Left ventricle myocardium inferior (tissue), 1 donor: ENCODE measurements at places on chromosomes 5 and 9.
A peak's percentile ranks its signal among the peaks of the same experiment; 100 is the strongest.

DNA sequence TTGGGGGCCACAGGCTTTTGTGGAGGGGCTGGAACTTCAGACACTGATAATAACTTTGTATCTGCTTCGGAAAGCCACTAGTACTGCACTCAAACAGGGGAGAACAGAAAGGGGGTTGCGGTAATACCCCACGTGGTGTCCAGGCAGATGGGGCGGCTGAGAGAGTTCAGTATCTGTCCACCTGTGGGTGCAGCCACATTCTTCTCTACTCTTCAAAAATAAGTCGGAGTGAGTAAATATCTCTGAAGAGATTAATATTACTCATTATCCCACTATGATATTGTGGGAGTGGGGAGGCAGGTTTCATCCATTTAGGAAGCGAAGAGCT, 102.1 kb upstream of the SSBP2 start:
- no peaks in the 10 kb centered on the region for H3K36me3 ChIP-seq
- peak overlapping the region; percentile 99 for H3K27ac ChIP-seq
- H3K4me1 ChIP-seq = peaks cover 89% of the 10 kb centered on the region
- no peaks in the 10 kb centered on the region for H3K27me3 ChIP-seq

DNA sequence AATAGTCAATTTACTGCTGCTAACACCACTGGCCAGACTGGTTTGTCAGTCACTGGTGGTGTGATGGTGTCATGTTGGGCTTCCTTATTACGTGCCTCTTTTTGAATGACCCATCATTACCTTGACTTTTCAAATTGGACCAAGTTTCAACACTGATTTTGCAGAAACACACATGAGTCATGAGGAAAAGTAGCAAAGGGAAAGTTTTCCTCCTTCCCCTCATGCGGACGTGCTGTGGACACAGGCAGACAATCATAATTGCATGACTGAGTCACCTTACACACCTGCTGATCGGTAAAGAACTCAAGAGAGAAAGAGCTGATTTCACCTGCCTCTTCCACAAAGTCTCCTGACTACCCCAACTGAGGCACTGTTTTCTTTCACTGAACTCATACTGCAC, 324.5 kb downstream of the ARRDC3 start:
- no peaks in the 10 kb centered on the region for H3K36me3 ChIP-seq
- H3K4me3 ChIP-seq = no peak overlapping the region
- H3K27ac ChIP-seq = no peak overlapping the region

DNA sequence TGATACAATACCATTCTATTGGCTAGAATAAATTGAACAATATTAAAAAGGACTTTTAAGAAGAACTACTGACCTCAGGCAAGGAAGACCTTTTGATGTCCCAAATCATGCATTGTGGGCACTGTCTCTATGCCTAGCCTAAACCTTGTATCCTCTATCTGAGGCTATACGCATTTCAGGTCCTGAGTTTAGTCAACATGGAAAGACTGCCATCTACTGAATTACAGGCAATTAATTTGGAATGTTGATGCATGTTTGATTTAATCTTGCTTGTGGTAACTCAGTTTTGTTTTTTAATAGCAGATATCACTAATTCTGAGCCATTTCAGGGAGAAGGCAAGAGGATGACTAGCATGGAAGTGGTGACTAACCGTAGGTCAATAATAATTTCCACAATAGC, 585.3 kb upstream of the CCNG1 start:
- no peak overlapping the region for H3K4me3 ChIP-seq
- H3K27ac ChIP-seq = no peak overlapping the region
- H3K36me3 ChIP-seq = no peaks in the 10 kb centered on the region
- no peaks in the 10 kb centered on the region for H3K27me3 ChIP-seq
- DNase-seq = no peak

- no peak overlapping the region for H3K4me3 ChIP-seq
- no peaks in the 10 kb centered on the region for H3K36me3 ChIP-seq
- no peaks in the 10 kb centered on the region for H3K27me3 ChIP-seq
- peaks cover 7% of the 10 kb centered on the region for H3K4me1 ChIP-seq
Observed at GRCh38 chr5:40416098-40416497, 263.6 kb upstream of the PTGER4 start.

GRCh38 chr9:107759823-107760166, 270.2 kb upstream of the KLF4 start:
- peak overlapping the region; percentile 73 for H3K27ac ChIP-seq
- no peaks in the 10 kb centered on the region for H3K36me3 ChIP-seq
- H3K27me3 ChIP-seq = no peaks in the 10 kb centered on the region
- no peak overlapping the region for H3K4me3 ChIP-seq

DNA sequence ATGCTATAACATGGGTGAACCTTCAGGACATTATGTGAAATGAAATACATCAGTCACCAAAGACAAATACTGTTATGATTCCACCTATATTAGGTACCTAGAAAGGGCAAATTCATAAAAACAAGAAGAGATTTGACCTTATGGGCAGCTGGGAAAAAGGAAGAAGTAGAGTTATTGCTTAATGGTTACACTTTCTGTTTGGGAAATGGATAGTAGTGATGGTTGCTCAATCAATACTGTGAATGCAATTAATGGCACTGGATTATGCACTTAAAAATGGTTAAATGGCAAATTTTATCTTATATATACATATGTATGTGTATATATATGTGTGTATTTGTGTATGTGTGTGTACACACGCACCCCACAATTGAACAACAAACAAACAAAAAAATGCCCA, 15.2 kb downstream of the FKBP15 start:
- H3K27me3 ChIP-seq = no peaks in the 10 kb centered on the region
- H3K4me1 ChIP-seq = peaks cover 9% of the 10 kb centered on the region

- no peak overlapping the region for H3K27ac ChIP-seq
- H3K4me3 ChIP-seq = no peak overlapping the region
- peaks cover 60% of the 10 kb centered on the region for H3K4me1 ChIP-seq
- no peak for DNase-seq
- H3K27me3 ChIP-seq = no peaks in the 10 kb centered on the region
Observed at GRCh38 chr5:10586008-10586407, 22.1 kb downstream of the ANKRD33B start.

DNA sequence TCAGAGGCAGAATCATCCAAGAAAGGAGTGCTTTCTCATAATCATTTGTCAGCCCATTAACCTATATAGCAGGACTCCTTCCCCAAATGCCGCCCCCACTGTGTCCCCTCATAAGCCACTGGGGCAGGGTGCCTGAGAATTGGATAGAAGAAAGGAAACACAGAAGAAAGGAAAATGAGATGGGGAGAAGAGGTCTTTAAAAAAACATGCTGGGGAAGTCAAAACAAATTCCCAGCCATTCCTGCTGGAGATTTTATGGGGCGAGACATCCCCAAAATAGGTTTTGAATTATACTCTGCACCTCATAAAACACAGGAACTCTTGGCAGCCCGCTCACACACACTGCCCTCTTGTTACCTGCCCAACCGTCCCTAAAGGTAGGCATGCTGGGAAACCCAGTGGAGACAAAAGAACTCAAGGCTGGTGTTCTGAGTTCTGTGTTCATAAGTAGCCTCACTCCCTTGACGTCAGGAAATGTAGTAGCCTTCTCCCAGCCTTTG, 19.7 kb downstream of the ASTN2 start:
- H3K36me3 ChIP-seq = no peaks in the 10 kb centered on the region
- no peak overlapping the region for H3K27ac ChIP-seq
- DNase-seq = no peak
- H3K27me3 ChIP-seq = peaks cover 30% of the 10 kb centered on the region

DNA sequence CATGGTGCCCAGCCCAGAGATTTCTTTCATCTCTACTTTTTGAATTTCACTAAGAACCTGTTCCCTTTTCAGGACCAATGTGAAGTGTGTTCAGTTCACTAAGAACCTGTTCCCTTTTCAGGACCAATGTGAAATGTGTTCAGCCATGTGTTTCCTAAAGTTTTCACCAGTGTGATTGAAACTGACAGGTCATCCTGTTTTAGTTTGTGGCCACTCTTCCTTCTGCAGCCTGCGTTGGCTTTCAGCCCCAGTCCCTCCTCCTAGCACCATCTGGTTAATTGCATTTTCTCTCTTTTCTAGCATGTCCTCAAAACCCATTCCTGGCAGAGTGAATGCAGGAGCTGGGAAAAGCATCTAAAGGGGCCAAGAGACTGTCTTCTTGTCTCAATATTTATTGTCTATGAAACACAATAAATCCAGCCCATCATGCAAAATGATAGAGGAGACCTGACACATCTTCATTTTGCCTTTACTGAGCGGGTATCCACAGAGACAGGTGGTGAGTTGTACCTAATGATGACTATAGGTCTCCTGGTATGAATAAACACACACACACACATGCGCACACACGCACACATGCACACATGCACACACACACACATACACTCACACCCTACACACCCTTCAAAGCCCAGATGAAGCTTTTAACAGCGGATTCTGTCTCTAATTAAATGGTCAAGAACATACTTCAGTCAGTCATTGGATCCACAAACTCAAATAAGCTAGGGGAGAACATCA, 6.1 kb upstream of the PANK3 start:
- peaks cover 20% of the 10 kb centered on the region for H3K27me3 ChIP-seq
- no peak overlapping the region for H3K27ac ChIP-seq
- H3K4me1 ChIP-seq = peaks cover 5% of the 10 kb centered on the region
- H3K36me3 ChIP-seq = no peaks in the 10 kb centered on the region

GRCh38 chr9:101201630-101202029, 173.1 kb downstream of the PLPPR1 start:
- peak overlapping the region; percentile 59 for H3K27ac ChIP-seq
- no peaks in the 10 kb centered on the region for H3K36me3 ChIP-seq
- no peak overlapping the region for H3K4me3 ChIP-seq
- H3K4me1 ChIP-seq = peaks cover 20% of the 10 kb centered on the region

DNA sequence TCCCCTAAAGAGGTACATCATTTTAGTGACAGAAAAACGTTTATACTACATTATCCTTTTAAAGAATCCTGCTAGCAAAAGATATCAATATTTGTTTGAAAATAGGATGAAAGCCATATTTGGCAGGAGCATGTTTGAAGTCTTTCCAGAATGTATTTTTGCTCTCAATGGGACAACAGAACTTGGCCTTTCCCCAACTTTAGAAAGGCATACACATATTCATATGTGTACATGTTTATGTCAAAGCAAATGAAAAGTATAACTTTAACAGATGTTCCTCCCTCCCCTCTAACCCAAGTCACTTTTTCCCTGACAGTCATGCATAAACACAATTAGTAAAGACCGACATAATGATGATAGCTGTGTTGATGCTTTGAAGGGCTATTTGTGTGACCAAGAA, 427.8 kb upstream of the CDH6 start:
- no peak overlapping the region for H3K4me3 ChIP-seq
- H3K27ac ChIP-seq = no peak overlapping the region
- H3K27me3 ChIP-seq = no peaks in the 10 kb centered on the region
- no peaks in the 10 kb centered on the region for H3K4me1 ChIP-seq
- no peak for DNase-seq

DNA sequence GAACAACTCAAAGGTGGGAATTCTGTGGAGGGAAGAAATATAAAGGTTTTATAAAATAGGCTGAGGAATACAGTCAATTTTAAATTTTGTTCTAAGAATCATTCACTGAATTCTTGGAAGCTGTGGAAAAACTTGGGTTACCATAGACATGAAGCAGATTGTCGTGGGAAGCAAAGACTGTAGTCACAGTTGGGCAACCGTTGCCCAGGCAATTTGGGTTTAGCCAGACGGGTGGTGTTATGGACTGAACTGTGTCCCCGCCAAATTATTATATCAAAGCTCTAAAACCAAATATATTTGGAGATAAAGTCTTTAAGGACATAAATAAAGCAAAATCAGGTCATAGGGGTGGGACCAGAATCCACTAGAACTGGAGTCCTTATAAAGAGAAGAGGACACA, 463.7 kb upstream of the CTNND2 start:
- H3K27ac ChIP-seq = no peak overlapping the region
- no peaks in the 10 kb centered on the region for H3K27me3 ChIP-seq

DNA sequence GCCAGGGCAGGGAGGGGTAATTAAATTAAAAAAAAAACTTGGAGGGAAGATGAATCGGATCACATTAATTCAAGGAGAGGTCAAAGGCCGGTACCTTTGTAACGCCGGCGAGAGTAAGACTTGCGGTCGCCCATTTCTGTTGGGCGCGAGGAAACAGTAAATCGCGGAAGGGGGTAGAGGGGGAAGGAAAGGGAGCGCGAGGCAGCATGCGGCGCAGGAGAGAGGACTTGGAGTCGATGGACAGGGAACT, 324 bp upstream of the RGMB start:
- H3K4me3 ChIP-seq = peak overlapping the region; percentile 91
- no peaks in the 10 kb centered on the region for H3K27me3 ChIP-seq
- H3K4me1 ChIP-seq = peaks cover 76% of the 10 kb centered on the region
- H3K27ac ChIP-seq = peak overlapping the region; percentile 97
- H3K36me3 ChIP-seq = no peaks in the 10 kb centered on the region

- H3K36me3 ChIP-seq = no peaks in the 10 kb centered on the region
- H3K27ac ChIP-seq = no peak overlapping the region
- H3K4me1 ChIP-seq = peaks cover 6% of the 10 kb centered on the region
Observed at GRCh38 chr5:38338455-38338854, 80.1 kb downstream of the EGFLAM start.

- no peak overlapping the region for H3K4me3 ChIP-seq
- no peak for DNase-seq
- H3K4me1 ChIP-seq = no peaks in the 10 kb centered on the region
Observed at GRCh38 chr9:84748112-84748511, 78.6 kb downstream of the NTRK2 start.

- DNase-seq = no peak
- H3K4me1 ChIP-seq = peaks cover 39% of the 10 kb centered on the region
- H3K27ac ChIP-seq = no peak overlapping the region
- H3K4me3 ChIP-seq = no peak overlapping the region
- no peaks in the 10 kb centered on the region for H3K27me3 ChIP-seq
- no peaks in the 10 kb centered on the region for H3K36me3 ChIP-seq
Observed at GRCh38 chr5:127022846-127023245, 7.5 kb downstream of the MARCHF3 start.

GRCh38 chr9:16830806-16831205, 39.7 kb downstream of the BNC2 start:
- DNase-seq = no peak
- H3K36me3 ChIP-seq = no peaks in the 10 kb centered on the region
- H3K4me1 ChIP-seq = peaks cover 15% of the 10 kb centered on the region

GRCh38 chr5:443239-444151, 519 bp downstream of the EXOC3 start:
- DNase-seq = peak; percentile 7
- peaks cover 30% of the 10 kb centered on the region for H3K4me1 ChIP-seq
- peak overlapping the region; percentile 92 for H3K4me3 ChIP-seq
- H3K27me3 ChIP-seq = no peaks in the 10 kb centered on the region
- H3K36me3 ChIP-seq = peaks cover 17% of the 10 kb centered on the region

GRCh38 chr5:65084795-65085515, 316.2 kb downstream of the CWC27 start:
- H3K36me3 ChIP-seq = no peaks in the 10 kb centered on the region
- no peaks in the 10 kb centered on the region for H3K4me1 ChIP-seq
- no peak for DNase-seq
- H3K27me3 ChIP-seq = no peaks in the 10 kb centered on the region
- H3K4me3 ChIP-seq = no peak overlapping the region

DNA sequence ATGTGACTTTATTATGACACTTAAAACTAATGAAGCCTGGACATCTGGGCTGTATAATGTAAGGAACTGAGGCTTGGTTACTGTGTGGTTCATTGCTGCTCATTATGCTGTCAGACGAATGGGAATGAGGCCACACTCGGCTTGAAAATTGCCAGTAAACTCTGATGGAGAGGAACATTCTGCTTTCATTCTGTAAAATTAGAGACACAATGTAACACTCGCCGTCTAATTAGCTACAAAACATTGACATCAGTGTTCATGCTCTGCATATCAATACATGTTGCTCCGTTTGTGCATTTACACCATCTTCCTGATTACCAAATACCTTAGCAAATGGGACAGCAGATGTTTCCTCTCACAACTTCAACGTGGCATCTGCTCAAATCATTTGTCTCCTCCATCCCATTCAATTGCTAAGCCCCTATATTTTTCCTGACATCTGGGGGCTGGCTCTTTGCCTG, 133.0 kb downstream of the SLC28A3 start:
- peaks cover 14% of the 10 kb centered on the region for H3K4me1 ChIP-seq
- H3K4me3 ChIP-seq = peak overlapping the region; percentile 17
